Anterior cingulate cortex (tissue), 58 donors: ENCODE measurements at places on chromosomes 11 and 22.

DNA sequence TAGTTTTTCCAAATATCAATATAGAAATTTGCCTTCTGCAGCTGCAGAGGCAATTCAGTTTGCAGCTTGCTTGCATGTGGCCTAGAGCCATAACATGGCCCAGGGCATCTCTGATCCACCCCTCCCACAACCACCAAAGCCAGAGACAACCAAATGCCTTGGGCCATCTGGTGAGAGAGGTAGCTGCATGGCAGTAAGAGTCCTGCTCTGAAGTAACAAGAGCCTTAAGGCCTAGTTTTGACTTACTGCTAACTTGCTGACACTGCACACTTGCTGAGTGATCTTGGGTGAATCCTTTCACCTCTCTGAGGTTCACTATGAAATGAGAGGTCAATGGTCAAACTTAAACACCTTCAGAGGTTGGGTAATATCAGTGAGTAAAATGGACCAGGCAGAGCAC lies 4.9 kb upstream of the SPECC1L start:
- no peak for DNase-seq

DNA sequence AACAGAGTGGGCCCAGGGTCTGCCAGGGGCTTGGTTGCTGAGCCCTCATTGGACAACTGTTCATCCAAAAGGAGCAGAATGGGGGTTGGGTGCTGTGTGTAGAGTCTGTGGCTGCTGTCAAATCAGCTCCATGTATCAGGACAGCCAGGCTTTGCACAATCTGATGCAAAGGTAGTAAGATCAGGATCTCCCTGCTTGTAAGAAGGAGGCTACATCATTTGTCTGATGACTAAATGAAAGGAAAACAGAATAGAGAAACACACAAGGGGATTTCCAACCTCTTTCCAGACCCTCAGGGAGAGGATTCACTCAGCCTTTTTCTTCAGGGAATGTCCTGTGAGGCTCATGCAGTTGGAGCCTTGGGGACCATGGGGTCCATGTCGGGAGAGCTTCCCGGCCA lies 7.2 kb downstream of the MICAL2 start:
- no peak for DNase-seq

DNA sequence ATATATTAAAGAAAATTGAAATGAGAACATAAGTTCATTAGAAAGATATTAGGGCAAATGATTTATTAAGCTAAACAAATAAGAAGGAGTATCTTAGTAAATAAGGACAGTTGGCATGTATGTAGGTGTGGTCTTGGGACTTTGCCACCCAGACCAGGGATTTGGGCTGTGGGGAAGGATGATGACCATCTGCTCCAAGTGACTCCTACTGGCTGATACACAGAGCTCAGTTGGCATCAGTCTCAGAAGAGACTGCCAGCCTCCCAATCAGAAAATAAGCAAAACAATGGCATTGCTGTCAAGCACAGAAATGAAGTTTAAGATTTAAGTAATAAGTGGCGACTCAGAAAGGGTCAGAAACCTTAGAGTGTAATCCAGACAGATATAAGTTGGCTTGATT lies 49.5 kb downstream of the PAX6 start:
- DNase-seq: no peak

GRCh38 chr11:2256951-2257700 lies 13.3 kb downstream of the ASCL2 start:
- DNase-seq: no peak

- no peak for DNase-seq
Observed at GRCh38 chr11:76604626-76605241, 65.8 kb downstream of the LRRC32 start.

GRCh38 chr11:43576320-43576802 lies 104.2 kb upstream of the HSD17B12 start:
- no peak for DNase-seq

GRCh38 chr11:108906329-108906728 lies 241.5 kb downstream of the DDX10 start:
- DNase-seq: no peak

- no peak for DNase-seq
Observed at GRCh38 chr11:85423316-85423715, 203.8 kb downstream of the DLG2 start.

GRCh38 chr11:105181100-105181499 lies 41.5 kb upstream of the CARD18 start:
- no peak for DNase-seq

GRCh38 chr22:32760815-32761214 lies 40.7 kb upstream of the TIMP3 start:
- no peak for DNase-seq

DNA sequence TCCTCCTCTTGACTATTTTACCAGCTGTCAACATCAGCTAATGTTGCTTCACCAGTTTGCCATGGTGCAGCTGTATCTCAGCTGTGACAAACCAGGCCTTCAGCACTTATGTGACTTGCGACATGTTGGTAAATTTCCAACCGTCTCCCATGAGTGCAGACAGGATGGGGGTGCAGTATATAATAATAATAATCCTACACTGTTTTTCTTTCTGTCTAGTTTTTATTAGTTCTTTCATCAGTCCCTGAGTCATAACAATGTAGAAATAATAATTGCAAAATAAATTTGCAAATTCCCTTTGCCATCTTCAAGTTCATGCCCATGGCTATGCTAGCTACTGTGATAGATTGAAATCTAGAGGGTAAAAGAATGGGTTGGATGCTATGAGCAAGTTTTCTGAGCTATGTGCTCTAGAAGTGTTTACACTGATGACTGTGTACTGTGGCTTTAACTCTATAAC lies 4.9 kb downstream of the MMP13 start:
- DNase-seq: no peak

GRCh38 chr11:3123761-3124733 lies 41.1 kb downstream of the OSBPL5 start:
- no peak for DNase-seq

DNA sequence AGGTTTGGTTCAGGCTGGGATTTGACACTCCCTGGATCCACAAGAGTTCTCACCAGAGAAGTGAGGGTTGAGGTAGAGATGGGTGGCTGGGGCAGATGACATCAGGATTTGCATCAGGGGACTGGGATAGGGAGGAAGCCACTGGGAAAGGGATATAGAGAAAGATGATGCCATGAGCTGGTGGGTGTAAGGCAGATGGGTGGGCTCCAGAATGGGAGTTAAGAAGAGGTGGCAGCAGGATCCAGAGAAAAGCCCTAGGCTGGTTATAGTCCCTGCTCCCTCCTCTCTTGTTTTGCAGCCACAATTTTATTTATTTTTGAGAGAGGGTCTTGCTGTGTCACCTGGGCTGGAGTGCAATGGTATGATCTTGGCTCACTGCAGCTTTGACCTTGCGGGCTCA lies 1.8 kb upstream of the C1QTNF4 start:
- DNase-seq: no peak

DNA sequence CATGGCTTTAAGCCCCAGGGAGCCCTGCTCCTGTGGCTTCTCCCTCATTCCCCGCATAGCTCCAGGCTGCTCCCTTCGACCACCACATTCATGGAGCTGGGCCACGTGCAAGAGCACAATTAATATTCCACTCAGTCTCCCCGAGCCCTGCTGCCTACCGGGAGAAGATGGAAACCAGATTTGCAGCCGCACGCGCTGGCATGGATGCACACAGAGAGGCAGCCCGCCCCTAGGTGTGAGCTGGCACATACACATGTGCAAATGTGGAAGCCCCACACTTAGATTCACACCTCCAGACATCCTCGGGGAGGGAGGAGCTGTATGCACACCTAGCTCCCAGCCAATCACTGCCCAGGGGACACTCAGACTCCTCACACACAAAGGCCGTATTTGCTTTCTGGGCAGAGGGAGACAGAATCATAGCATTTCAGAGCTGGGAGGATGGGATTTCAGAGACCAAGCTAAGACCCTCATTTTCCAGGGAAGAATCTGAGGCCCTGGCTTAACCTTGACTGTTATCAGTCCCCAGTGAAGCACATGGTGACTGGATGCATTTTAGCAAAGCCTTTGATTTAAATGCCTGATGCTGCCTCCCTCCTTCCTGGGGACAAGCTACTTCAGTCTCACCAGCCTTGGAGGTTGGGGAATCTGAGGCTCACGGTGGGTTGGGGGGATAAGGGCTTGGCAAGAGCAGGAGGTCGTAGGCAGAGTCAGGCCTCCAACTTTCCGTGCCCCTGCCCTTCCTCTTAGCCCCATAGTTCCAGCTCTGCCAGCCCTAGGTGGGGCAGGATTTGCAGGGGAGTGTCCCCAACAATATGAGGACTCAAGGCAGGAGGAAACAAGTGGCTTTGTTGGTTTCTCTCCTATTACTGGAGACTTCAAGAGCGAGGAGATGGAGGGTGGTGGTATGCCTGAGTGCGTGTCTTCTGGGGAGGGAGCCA lies 5.3 kb upstream of the CREB3L1 start:
- DNase-seq: no peak

DNA sequence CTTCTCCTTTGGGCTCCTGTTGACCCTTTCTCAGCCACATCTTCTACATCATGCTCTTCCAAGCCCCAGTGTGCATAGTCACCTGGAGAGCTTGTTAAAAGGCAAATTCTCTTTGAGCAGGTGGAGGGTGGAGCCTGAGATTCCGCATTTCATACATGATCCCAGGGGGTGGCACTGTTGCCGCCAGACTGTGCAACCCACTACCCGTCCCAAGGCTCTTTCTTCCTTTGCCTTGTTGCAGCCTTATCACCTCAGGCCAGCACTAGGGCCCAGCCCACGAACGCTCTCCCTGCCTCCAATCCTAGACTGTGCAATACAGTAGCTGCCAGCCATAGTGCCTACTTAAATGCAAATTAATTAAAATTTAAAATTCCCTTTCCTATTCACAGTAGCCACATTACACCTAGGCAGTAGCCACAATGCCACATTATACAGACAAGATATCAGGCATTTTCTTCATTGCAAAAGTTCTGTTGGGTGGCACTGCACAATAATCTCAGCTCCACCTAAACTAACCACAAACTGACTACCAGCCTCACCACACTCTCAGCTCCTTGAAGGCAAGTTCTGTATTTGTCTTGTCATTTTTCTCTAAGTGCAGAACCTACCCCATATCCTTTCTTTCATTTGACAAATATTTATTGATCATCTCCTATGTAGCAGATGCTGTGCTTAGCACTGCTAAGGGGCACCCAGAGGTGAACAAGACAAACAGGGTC lies 4.6 kb upstream of the KCNJ5 start:
- DNase-seq: no peak

DNA sequence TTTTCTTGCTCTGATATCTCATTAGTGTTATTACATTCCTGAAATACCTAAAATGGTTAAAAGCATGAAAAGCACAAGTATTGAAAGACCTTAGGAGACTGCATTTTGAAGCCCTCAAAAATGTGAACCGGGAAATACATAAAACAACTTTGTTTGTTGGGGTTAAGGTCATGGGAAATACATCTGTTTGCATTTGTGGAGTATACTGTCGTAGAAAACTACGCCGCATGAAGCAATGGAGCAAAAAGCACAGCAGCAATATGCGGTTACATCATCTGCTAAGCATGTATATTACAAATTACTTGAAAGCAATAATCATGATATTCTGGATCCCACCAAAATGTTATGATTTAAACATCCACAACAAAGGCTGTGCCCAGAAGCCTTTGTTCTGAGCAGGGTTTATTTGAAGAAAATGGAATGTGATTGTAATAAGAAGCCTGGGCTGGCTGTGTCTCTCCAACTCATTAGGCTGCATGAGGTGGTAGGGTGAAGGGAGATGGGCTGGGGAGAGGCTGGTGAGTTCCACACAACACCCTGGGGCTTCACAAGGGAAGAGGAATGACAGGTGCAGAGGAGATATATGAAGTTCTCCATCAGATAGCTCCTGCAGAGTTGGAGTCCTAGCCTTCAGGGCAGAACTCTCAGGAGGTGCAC lies 64.7 kb upstream of the LIN7C start:
- DNase-seq: no peak

DNA sequence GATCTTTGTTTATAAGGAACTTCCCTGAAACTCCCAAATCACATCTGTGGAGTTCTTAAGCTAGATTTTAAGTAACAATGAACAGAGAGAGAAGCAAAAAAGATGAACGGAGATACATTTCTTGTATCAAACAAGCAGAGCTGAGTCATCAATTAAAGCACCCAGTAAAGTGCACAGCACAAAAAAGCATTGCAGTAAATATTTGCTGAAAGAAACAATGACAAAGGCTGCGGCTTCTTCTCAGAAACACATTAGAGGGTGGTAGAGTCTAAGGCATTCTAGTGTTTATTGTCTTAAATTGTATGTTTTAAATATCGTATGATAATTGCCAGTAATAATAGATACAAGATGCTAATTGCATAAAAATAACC lies 941.6 kb upstream of the CHORDC1 start:
- no peak for DNase-seq

DNA sequence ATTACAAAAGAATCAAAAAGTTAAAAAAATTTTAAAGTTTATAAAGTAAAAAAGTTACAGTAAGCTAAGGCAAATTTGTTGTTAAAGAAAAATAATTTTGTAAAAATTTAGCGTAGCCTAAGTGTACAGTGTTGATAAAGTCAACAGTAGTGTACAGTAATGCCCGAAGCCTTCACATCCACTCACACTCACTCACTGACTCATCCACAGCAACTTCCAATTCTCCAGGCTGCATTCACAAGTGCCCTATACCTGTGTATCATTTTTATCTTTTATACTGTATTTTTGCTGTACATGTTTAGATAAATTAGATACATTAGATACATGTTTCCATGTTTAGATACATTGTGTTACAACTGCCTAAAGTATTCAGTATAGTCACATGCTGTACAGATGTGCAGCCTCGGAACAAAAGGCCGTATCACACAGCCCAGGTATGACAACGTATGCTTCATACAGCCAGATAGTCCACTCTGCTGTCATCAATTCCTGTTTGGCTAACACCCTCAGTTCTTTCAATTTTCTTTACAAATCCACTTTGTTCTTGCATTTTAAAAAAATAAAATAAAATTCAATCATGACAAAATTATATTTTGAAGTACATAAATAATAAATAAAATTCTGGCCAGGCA lies 80.7 kb downstream of the RBFOX2 start:
- no peak for DNase-seq

GRCh38 chr11:81039916-81040524 lies 1599.2 kb upstream of the TENM4 start:
- DNase-seq: no peak

DNA sequence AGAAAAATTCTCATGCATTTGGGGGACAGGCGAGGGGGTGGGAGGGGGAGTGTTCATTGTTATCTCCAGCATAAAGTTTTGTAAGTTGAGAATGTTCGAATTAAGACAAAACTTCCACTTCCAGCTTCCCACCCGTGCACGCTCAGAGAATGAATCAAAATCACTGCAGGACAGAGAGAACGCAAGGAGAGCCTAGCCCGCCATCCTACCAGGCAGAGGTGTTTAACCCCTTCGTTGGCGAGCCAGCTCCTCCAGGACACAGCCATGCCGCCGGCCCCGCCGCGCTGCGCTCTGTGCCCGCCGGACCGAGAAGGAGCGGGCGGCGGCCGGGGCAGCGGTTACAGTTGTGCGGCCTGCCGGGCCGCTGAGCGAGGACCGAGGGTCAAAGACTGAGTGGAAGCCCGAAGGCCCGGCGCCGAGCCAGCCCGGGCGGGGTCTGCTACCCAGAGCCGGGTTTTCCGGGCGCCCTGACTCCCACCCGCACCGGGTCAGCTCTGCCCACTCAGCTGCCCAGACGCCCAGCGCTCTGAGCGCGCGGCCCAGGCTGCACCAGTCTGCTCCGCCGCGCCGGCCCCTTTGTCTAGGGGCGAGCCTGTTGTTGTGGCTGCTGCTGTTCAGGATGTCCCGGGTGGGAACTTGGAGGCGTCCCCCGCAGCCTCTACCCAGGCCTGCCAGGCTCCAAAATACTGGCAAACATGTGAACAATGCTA lies at the start of gene NOX4:
Gene NOX4, minus strand, starts transcription at position 395 of the 710 bp plus-strand sequence. Its CDS starts 129 bp downstream, at position 266.
- peak; percentile 8 for DNase-seq
